CD4-positive, alpha-beta T cell treated with Interleukin-4 for 4 hours (primary cell): ENCODE measurements at places on chromosomes 3 and 15.

- DNase-seq: no peak
Measured at GRCh38 chr3:176651622-176652021, 545.7 kb downstream of the TBL1XR1 start.

DNA sequence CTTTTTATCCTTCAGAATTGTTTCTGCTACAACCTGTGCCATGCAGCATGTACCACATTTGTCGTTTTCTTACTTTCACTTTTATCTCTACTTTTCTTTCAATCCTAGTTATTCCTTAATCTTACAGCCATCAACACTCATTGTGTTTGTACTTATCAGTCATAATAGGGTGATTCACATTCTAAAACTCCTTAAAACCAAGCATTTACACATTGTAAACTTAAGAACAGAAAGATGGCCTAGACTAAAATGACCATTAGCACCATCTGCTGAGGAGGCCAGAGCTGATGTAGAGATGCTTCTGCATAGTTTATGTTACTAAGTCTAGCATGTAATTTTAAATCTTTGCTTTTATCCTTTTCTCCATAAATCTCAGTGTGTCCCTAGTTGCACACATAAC, 25.5 kb downstream of the EIF2AK4 start:
- DNase-seq: no peak

DNA sequence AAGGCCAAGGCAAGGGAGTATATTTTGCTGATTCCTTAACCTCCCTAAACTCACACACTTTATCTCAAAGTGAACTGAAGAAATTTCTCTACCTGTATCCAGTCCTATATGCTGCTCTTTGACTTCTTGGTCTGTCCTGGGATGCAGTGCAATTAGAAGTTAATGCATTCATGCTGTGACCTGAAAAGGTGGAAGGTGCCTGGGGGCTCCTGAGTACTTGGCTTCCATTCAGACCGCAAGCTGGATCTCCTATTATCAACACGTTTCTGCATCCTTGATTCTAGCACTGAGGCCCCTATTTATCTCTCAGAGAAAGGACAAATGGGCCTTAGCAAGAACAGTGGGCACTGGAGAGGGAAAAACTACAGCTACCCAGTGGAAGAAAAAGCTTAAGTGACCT, 17.7 kb upstream of the CADPS start:
- no peak for DNase-seq

- DNase-seq: no peak
Measured at GRCh38 chr3:36603423-36603822, 160.9 kb downstream of the DCLK3 start.

DNA sequence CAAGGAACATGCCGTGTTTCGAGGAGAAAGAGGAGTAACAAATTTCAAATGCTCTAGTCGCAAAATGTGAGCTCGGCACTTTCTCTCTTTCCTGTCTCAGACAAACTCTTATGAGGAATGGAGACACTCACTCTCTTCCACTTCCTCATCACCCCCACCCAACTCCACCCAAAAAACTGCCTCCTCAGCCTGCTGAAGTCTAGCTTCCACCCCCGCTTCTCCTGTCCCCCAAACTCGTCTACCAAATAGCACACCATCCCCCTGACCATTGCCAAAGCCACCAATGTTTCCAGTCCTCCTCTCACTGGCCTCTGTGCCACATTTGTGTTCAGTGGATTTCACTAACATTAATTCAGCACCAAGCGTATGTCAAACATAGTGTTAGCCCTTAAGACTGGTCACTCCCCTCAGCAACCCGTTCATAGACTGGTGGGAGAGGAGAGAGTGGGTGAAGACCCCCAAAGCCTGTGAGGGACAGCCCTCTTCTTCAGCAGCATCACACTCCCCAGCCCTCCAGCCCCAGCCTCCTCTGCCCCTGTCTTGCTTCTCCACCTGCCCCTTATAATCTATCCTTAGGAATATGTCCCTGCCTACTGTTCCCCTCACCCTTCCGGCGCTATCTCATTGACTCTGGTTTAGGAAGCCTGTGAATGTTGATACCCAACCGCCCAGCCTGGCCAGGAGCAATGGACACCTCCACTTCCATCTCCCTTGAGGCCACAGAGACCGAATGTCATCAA, 77.3 kb downstream of the FAM174B start:
- no peak for DNase-seq

- no peak for DNase-seq
Measured at GRCh38 chr15:67186688-67187087, 67.8 kb downstream of the AAGAB start.

- no peak for DNase-seq
Measured at GRCh38 chr3:143362115-143362991, 242.8 kb downstream of the CHST2 start.
